ENCODE measurements at places on chromosomes 4 and X. TPM values are rescaled to one million over a fixed set of nuclear protein-coding genes. Genes with fewer than 3 reads are reported as not detected.

Gene ATP2B3
- 0.46 TPM for total RNA-seq

DNA sequence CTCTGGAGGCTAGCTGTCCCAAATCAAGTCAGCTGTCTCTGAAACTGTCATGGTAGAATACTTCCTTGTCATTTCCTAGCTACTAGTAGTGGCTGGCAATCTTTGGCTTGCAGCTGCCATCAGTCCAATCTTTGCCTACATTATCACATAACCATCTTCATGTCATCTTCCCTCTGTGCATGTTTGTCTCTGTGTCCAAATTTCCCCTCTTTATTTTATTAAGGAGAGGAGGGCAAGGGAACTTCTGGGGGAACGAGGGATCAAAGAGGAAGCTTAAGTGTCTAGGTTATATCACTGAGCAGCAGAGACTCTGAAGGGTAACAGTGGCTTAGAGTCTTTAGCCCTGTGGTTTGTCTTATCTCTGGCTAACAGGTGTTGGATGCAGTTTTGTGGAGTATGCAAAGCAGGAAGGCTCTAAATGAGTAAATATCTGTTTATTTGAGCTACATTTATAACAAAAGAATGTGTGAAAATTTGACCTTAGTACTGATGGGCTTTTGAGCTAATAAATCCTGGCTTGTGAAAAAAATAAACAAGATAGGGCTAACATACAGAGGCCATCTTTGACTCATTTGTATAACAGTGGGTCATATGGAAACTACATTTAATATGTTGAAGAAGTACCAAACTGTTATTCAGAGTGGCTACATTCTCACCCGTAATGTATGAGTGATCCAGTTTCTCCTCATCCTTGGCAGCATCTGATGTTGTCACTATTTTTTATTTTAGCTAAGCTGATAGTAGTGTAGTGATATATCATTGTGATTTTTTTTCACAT is 49.4 kb upstream of the ENOX2 start:
- no peak for DNase-seq

DNA sequence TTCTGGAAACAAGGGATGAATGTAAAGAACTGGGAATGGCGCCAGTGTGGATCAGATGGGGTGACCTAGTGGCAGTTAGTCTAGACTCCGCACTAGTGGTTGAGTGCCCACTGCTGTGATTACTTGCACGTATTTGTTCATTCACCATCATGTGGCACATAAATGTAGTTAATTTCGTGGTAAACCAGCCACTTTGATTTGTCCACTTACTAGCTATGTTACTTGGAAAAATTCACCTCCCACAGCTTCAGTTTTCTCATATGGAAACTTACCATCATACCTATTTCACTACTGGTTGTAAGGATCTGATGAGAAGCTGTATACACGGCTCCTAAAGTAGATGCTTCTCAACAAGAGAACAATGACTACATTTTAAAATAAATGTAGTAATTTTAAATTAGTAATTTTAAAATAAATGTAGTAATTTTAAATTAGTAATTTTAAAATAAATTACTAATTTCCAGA is 394 bp upstream of the DYNLT3 start:
- DNase-seq: no peak

GRCh38 chr4:530017-530781 is 31.2 kb downstream of the PIGG start:
- no peak for DNase-seq

GRCh38 chrX:155070663-155070974 is 317 bp downstream of the CMC4 start:
- DNase-seq: no peak

DNA sequence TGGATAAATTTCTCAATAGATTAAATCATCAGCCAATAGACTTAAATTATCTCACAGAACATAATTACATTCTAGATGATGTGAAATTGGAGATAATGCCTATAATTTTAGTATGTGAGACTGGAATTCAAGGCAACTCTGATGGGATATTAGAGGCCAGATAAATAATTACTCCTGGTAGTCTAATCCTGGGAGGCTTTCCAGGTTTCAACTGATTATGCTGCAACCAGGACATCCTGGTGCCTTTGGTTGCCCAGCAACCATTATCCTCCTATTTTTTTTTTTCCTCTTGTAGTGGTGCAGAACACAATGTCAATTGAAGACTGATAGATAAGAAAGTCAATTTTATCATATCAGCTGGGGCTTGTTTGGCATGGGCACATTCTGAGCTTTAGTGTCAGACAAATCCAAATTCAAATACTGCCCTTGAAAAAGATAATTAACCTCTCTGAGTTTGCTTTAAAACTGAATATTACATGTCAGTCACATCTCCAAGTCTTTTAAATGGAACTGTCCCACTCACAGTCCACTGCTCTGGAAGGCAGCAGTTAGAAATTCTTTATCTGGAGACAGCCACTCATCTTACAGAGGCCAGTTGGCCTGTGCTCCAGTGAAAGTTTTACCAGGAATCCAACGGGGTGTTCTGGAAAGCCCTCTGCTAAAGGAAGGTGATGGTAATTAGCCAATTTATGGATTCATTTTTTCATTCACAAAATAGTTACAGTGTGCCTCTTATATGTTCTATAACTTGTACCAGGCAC is 95.3 kb upstream of the GUCY1A1 start:
- no peak for DNase-seq

GRCh38 chrX:116657071-116657470 is 194.3 kb upstream of the CT83 start:
- no peak for DNase-seq
